ENCODE measurements at places on chromosomes 3 and 15.

DNA sequence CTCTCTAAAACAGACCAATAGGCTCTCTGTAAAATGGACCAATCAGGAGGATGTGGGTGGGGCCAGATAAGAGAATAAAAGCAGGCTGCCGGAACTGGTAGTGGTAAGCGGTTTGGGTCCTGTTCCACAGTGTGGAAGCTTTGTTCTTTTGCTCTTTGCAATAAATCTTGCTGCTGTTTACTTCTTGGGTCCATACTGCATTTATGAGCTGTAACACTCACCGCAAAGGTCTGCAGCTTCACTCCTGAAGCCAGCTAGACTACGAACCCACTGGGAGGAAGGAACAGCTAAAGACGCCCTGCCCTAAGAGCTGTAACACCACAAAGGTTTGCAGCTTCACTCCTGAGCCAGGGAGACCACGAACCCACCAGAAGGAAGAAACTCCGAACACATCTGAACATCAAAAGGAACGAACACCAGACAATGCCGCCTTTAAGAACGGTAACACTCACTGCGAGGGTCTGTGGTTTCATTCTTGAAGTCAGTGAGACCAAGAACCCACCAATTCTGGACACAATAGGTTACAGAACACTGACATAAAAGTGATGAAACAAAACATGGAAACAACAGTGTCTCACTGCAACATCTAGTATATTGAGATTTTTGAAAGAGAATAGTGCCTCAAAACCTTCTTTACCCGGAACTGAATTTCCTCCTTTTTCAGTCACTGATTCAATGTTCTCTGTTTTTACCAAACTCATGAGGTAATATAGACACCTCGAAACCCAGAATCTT is 28.8 kb upstream of the PLSCR2 start:
- DNase-seq: no peak

DNA sequence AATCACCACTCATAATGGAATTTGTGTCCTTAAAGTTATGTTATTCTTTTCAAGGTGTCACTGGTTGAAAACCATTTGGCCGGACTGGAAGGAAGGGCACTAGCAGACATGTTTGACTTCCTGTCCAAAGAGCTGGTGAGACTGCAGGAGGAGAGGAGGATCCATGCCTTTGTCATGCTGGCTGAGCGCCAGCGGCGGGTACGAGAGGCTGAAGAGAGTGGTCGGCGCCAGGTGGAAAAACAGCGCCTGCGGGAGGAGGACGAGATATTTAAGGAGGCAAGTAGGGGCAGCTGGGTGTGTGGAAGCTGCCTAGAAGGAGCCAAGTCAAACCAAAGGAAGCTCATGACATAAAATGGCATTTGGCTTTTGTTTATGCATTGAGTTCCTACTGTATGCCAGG is 38.0 kb upstream of the NR1I2 start:
- DNase-seq: no peak

GRCh38 chr3:122992676-122993075 is 34.9 kb downstream of the SEMA5B start:
- no peak for DNase-seq

GRCh38 chr3:196111939-196112386 is 30.1 kb upstream of the TFRC start:
- no peak for DNase-seq

DNA sequence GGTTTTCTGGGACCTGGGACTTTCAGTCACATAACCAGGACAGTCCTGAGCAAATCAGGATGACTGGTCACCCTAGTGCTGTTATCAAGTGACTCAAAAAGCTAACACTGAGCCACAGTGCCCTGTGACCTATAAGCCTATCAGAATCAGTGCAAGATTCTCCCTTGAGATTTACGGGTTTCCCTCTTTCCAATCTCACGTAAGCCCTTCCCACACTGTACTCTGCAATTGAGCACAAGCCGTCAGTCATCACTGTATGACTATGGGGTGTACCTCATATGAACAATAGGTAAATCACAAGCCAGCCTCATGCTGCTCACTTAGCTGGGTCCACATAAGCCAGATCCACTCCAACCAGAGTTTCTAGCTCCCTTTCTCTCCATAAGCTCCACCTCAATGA is 21.0 kb upstream of the CLDN18 start:
- DNase-seq: no peak

DNA sequence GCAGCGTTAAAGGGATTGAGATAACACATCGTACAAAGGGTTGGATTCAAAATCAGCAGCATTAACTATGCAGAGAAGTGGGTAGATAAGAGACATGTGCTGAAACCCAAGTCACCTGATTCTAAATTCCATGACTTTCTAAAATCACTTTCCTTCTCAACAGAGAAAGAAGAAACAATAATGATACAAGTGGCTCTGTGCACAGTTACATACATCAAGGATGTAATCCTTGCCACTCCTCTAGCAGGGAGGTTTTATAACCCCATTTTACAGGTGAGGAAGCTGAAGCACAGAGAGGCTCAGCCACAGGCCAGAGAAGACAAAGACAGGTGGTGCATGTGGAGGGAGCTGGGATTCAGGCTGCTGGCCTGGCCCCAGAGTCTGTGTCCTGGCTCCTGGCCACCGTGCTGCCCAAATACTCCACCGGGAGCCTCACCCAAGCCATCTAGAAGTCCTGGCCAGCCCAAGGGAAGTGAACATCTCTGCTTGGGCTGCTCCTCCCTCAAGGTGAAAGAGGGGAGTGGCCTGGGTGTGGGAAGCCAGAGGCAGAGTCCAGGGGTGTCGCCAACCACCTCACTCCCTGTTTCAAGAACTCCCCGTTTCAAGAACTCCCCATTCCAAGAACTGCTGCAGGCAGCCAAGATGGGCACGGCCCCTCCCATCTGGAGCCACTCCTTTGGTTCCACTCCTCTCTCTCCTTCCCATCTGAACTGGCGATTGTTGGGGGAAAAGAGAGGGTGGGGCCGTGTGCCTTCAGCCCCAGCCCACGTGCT is 147.1 kb downstream of the NUP210 start:
- no peak for DNase-seq

DNA sequence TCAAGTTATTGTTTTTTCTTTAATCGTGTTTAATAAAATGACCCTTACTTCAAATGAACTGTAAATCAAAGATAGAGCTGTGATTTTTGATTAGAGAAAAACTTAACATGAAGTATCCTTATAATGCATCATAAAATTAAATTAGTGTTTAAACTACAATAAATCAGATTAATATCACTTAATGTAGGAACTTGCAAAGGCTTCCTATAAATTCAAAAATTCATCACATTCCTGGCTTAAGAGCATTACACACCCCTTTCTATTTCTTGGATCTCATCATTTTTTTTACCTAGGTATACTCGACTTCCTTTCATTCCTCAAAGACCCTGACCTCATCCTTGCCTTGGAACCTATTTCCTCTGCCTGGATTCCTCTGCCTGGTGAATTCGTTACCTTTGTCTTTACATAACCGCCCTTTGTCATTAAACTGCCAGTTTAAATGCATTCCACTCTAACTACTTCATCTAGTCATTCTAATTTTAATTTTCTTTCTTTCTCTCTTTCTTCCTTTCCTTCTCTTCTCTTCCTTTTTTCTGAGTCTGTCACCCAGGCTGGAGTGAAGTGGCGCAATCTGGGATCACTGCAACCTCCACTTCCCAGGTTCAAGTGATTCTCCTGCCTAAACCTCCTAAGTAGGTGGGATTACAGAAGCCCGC is 1244.5 kb downstream of the OTOL1 start:
- DNase-seq: no peak

DNA sequence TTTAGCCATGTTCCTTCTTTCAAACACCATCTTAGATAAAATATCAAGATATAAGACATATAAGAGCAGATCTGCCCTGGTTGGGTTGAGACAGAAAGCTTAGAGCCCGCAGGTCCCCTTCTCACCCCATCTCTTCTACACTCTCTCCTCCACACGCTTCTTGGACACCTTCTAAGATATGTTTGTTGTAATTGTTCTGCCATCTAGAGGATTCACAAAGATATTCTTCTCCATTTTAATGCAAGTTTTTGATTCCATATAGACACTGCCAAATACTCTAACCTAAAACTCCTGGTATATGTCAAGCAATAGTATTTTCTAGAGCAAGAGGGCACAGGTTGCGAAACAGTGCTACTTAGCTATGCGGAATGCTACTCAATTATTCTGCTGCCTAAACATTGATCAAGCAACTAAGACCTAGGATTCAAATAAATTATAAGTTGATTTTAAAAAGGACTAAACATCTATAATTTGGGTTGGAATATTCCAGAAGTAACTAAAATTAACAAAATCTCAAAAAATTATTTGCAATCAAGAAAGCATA is 6.8 kb downstream of the CHRM5 start:
- DNase-seq: peak; percentile 16

GRCh38 chr15:68993276-68993675 is 21.2 kb upstream of the NOX5 start:
- DNase-seq: no peak

GRCh38 chr3:129182390-129183185 is 1.1 kb downstream of the CNBP start:
- DNase-seq: peak; percentile 51

GRCh38 chr3:50609071-50609762 is 2.4 kb downstream of the CISH start:
- no peak for DNase-seq

All from GM03348 (cell line).